ENCODE measurements at places on chromosomes 6 and 20. TPM values are rescaled to one million over a fixed set of nuclear protein-coding genes. Genes with fewer than 3 reads are reported as not detected.
A peak's percentile ranks its signal among the peaks of the same experiment; 100 is the strongest.

GRCh38 chr6:30006170-30007131 is 54.6 kb upstream of the POLR1H start:
- no peak for DNase-seq

- DNase-seq: peak; percentile 63
These were observed 129.4 kb upstream of the RIN2 start for GRCh38 chr20:19628570-19629134.

GRCh38 chr20:54172856-54173652 is 732 bp downstream of the CYP24A1 start:
- DNase-seq: no peak

- no peak for DNase-seq
These were observed 6.3 kb downstream of the ACOT8 start for GRCh38 chr20:45850926-45851325.

- no peak for DNase-seq
These were observed 861 bp downstream of the PCMTD2 start for GRCh38 chr20:64256282-64256935.

- no peak for DNase-seq
These were observed 313.9 kb downstream of the THBS2 start for GRCh38 chr6:168939796-168940195.

CCN6 gene
- total RNA-seq: not detected

LPIN3 gene
- 0.77 TPM for total RNA-seq
